Activated T-cell treated with anti-CD3 and anti-CD28 coated beads for 48 hours (primary cell): ENCODE measurements at places on chromosomes 2 and 18.

- no peak for DNase-seq
Measured at GRCh38 chr2:166942377-166942776, 54.1 kb downstream of the XIRP2 start.

DNA sequence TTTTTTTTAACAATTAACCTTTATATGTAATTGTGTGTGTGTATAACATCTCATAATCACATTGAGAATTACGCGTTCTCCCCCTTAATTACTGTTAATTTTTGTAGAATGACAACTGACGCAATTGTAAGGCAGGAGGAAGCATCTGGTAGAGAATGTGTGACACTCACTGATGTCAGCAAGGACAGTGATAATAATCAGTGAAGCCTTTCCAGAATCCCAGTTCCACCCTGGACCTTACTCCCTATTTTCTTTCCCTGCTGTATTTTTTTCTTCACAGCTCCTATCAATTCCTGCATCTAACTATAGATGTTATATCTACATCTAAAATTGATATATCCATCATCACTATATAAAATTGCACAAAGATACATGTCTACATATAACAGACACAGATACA lies 16.1 kb upstream of the STRN start:
- DNase-seq: no peak

DNA sequence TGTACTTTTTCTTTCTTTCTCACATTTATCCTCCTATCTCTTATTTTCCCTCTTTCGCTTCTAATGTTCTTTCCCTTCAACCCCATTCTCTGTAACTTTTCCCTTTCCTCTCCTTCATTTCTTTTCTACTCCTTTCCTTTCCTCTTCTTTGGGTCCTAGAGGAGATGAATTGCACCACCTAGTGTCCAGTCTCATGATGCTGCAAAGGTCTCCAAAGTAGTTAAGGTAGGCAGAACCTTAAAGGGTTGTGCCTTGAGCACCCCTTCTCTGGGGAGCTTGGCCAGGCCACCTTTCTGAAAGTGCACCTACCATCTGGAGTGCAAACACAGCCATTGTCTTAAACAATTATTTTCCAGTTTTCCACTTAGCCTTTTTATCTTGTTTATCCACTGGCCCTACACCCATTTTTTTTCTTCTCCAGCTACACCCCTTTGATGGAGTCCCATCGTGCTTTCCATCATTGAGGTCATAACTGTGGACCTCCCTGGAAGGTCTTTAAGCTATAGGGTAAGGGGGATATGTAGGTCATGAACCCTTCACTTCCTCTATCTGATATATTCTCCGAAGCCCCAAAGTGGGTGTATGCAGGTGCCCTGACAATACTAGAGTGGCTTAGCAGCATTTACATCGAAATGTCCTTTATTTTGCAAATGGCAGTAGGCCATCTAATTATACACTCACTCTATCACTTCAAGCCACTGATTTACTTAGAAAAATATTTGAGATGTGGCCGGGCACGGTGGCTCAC lies 155.9 kb downstream of the ESCO1 start:
- no peak for DNase-seq

DNA sequence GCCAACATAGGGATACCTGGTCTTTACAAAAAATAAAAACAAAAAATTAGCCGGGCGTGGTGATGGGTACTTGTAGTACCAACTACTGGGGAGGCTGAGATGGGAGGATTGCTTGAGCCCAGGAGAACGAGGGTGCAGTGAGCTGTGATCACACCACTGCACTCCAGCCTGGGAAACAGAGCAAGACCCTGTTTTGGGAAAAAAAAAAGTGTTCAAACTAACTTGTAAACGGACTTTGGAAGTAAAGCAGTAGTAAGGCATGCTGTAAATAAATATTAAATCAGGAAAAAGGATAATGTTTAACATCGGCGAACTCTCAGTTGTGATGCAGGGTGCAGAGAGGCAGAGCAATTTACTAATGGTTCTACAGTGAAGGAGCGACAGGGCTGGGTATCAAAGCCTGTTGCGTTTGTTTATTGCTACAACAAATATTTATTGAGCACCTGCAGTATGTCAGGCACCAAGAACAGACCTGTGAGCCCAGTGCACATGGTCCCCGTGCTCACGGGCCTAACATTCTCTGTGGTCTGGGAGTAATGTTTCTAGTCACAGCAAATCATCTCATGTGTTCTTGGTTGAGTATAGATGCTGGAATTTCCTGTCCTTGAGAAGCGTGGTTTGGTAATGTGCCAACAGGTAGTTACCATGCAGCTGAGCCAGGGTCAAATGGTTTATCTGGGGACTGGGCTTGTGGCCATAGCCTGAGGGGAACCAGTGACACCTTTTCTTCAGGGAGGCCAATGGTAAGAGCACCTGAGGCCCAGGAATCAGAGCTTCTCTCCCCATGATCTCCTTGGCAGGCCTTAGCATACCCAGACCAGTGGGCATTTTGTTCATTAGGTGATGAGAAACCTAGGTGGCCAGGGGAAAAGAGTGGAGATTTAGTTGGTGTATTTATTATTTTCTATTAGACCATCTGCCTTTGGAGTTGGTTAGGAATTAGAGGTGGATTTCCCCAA lies 27.9 kb upstream of the GREB1 start:
- DNase-seq: no peak

DNA sequence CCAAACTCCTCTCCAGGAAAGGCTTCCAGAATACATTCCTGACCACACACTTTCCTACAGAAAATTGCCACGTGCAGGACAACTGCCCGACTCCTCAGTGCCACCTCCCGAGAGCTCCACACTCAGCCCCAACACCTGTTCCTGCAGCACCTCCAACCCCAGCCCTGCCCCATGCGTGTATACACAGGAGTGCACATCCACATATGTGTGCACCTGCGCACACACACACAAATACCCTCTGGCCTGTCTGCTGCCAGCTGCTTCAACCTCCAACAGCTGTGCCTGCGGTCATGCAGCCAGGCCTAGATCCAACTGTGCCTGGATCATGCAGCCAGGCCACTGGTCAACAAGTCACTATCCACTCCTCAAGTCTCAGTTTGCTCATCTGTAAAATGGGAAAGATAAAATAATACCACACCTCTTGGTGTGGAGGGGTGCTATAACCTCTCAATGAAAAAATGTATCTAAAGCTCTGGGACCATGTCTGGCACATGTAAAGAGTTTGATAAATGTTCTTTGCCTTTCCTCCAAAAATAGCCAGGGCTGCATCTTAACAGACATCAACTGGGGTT lies 152.1 kb upstream of the ID2 start:
- no peak for DNase-seq

DNA sequence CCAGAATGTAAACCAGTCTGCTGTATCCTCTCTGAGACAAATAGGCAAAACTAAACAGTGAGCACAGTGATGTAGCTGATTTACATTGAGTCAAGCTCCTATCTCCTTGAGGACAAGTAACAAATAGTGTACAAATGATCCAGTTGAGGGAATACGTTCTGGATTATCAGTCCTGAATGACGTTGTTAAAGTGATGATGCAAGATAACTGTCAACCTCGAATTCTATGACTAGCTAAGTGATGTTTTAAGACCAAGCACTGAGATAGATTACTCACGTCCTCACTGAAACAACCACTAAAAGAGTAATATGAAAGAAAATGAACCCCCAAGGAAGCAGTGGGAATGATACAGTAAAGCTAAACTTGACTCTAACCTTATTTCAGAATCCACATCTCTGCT lies 46.8 kb downstream of the SMC6 start:
- DNase-seq: no peak

GRCh38 chr2:124149571-124149970 lies 124.5 kb downstream of the CNTNAP5 start:
- DNase-seq: no peak

DNA sequence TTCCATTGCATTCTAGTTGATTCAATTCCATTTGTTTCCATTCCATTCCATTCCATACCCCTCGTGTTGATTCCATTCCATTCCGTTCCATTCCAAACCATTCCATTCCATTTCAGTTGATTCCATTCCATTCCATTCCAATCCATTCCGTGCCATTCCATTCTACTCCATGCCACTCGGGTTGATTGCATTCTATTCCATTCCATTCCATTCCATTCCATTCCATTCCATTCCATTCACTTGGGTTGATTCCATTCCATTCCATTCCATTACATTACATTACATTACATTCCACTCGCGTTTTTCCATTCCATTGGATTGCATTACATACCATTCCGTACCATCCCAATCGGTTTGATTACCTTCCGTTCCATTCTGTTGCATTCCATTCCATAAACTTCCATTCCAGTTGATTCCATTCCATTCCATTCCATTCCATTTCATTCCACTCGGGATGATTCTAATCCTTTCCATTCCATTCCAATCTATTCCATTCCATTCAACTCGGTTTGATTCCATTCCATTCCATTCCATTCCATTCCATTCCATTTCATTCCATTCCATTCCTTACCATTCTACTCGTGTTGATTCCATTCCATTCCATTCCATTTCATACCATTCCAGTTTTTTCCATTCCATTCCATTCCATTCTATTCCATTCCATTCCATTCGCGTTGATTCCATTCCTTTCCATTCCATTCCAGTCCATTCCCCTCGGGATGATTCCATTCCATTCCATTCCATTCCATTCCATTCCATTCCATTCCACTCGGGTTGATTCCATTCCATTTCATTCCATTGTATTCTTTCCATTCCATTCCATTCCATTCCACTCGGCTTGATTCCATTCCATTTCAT lies 1140.4 kb downstream of the RPIA start:
- no peak for DNase-seq

DNA sequence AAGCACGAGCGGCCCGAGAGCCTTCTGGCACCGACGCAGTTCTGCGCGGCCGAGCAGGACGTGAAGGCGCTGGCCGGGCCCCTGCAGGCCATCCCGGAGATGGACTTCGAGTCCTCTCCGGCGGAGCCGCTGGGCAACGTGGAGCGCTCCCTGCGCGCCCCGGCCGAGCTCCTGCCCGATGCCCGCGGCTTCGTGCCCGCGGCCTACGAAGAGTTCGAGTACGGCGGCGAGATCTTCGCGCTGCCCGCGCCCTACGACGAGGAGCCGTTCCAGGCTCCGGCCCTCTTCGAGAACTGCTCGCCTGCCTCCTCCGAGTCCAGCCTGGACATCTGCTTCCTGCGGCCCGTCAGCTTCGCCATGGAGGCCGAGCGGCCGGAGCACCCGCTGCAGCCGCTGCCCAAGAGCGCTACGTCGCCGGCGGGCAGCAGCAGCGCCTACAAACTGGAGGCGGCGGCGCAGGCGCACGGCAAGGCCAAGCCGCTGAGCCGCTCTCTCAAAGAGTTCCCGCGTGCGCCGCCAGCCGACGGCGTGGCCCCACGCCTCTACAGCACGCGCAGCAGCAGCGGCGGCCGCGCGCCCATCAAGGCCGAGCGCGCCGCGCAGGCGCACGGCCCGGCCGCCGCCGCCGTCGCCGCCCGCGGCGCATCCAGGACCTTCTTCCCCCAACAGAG lies 70.4 kb downstream of the ARHGEF33 start:
- DNase-seq: peak; percentile 75

- no peak for DNase-seq
Measured at GRCh38 chr2:122753336-122753735, 997.9 kb downstream of the TSN start.

DNA sequence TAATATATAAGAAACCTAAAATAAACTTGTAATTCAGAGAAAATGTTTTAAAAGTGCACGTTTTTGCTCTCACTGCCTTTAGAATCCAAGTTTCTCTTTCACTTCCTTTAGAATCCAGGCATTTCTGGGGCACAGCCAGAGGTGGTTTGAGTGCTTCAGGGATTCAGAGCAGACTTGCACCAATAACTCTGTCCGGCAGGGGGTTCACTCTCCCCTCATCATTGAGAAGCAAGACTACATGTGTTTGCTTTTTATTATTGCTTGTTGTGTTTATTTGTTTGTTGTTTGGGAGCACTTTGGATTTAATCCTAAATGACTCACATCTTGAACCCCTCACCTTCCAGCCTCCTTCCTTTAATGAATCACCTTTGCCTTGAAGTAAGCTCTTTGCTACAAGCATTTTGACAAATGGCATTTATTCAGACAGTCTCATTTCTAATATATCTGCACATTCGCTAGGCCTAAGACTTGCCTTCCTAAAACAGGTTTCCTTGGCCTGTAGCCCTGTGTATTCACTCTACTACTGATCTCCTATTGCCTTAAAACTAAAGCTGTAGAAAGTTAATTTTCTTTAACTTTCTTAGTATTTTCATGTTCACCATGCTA lies 233.5 kb upstream of the ATP5MC3 start:
- no peak for DNase-seq

DNA sequence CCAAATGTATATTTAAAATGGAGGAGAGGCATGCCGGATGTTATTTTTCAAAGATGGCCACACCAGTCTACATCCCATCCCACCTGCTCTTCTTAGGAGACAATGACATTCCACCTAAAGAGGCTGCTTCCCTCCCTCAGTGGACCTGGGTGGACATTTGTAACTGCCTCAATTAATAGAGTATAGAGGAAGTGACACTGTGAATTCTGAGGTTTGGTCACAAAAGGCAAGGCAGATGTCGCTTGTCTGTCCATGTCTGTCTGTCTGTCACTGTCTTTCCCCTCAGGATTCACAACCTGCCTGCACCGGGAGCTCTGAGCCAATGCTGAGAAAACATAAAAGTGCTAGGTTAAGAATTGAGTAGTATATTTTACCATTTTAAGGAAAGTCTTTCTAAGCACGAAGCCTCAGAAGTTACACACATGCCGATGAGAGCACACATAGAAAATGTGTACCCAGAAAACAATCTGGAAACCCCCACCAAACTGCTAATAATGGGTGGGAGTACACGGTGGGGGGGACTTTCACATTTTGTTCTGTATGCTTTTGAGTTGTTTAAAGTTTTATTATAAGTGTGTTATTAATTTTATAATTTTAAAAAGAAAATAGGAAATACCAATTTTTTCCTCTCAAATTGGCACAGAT lies 21.0 kb downstream of the MIB1 start:
- no peak for DNase-seq

GRCh38 chr18:8358033-8358765 lies 251.0 kb upstream of the RAB12 start:
- DNase-seq: no peak

DNA sequence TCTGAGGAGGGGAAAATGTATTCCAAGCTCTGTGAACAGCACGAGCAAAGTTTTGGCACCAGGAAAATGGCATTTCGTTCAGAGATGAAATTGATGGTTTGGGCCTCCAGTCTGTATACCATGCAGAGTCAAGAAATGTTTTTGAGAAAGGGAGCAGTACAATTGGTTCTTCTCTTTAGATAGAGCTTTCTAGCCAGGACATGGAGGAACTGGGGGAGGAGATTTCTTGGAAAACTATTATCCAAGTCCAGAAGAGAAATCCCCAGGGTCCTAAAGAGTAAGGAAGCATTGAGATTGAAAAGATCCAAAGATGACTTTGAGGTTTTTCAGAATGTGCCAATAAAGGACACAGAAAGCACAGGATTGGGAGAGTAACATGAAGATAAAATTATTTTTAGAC lies 432.4 kb downstream of the TNS1 start:
- DNase-seq: no peak
